T-cell (primary cell): ENCODE measurements at places on chromosomes 11 and 22. TPM values are rescaled to one million over a fixed set of nuclear protein-coding genes. Genes with fewer than 3 reads are reported as not detected.

Gene CCDC157
- total RNA-seq, result 4.8 TPM

Gene A4GALT
- not detected for total RNA-seq

Gene HORMAD2
- total RNA-seq, result not detected

Gene NLRP14
- total RNA-seq, result not detected
